ENCODE measurements at places on chromosomes 4 and X.

DNA sequence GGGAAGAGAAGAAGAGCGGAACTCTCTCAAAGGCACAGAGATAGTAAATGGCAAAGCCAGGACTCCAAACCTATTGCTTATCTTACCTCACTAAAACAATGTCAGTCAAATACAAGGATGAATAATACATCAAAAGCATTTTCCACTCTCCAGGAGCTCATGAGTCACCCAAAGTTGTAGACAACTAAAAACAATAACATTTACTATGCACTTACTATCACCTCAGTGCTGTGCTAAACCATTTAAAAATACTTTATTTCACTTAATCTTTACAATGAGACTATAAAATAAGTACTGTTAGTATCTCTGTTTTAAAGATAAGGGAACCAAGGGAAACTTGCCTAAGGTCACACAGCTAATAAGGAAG, 163.2 kb upstream of the SPANXC start:
- DNase-seq = no peak

DNA sequence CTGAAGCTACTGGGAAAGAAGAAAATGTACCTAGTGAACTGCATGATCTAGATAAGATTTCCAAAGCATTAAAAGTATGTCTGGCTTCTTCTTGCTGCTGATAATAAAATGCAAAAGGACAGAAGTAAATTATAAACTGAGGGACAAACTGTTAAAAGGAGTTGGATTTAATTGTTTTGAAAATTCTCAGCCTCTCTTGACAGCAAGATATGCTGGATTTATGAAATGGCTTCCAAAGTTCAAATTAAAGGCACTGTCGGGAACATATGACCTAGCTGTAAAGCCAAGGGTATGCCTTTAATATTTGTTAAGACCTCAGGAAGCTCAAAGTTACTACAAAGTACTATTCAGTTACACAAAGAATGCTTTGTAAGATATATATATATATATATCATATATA, 46.1 kb upstream of the CABS1 start:
- no peak for DNase-seq

GRCh38 chr4:86432559-86433134, 72.8 kb upstream of the MAPK10 start:
- DNase-seq = peak; percentile 34

DNA sequence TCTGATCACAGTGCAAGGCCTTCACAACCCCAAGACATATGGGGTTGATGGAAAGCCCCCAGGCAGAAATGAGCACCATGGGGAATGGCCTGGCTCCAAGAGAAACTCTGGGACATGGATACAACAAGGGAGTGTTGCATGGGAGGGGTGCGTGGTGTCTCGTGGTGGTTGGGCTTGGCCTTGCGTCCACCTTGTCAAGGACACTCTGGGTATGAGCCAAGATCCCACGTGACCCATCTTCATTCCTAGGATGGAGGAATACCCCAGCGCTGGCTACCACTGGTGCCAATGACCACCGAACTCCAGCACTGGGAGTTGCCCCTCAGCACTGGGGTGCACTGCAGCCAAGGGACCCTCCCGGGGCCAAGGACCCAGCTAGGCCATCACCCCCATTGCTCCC, 267.5 kb upstream of the AGTR2 start:
- DNase-seq = no peak

- no peak for DNase-seq
These were observed 4.4 kb upstream of the APBB2 start for GRCh38 chr4:41218703-41219102.

DNA sequence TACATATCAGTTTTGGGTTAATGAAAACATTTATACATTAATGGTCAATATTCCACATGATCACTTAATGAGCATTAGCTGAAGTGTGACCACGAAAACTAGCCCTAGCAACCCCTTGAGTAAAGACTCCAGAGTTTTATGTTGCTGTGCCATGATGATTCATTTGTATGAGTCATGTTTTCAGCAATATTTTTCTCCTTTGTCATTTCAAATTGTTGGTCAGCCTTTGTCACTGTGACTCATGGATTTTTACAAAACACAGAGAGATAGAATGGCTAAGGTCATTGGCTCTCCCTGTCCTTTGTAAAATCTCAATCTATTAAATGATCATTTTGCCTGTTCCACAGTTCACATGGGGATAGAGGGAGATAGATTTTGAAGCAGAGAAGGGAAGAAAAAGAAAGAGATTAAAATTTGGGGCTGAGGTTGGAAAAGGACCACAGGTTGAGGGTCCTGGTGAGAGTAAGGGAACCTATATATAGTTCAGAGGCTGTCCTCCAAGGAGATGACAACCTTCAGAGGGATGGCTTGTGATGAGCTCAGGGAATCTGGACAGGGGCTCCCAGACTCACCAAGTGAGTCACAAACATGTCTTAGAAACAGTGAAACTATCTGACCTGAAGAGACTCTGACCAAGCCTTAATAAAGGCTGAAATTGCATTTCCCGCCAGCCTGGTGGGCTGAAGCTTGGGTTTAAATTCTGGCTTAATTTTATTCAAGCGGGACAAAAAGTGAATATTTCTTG, 25.6 kb downstream of the NR0B1 start:
- DNase-seq = no peak

DNA sequence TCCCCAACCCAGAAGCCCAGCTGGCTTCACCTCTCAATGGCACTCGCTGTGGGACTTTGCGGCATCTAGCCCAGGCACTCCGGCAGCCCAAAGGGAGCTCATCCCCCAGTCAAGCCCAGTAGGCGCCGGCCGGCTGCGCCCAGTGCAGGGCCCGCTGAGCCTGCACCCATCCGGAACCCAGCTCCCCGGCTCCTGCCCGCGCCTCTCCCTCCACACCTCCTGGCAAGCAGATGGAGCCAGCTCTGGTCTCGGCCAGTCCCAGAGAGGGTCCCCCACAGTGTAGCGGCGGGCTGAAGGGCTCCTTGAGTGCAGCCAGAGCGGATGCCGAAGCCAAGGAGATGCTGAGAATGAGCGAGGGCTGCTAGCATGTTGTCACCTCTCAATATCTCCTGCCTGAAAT, 116.8 kb upstream of the UGT8 start:
- DNase-seq = no peak

DNA sequence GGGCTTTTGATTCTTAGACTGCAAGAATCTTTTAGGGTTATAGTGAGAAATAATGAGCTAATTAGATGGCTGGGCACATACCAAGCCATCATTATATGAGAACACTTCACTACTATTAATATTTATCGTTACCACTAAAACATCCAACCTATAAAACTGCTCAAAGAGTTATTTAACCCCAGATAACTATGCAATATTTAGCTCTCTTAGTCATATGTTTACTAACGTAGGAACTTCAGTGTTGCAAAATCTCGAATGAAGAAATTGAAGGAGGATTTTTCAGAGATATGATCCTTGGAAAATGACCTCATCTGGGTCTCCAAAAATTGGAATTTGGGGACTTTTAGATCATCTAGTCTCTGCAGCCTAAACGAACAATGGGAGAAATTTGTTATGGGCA, 265.0 kb upstream of the RPS6KA3 start:
- no peak for DNase-seq

DNA sequence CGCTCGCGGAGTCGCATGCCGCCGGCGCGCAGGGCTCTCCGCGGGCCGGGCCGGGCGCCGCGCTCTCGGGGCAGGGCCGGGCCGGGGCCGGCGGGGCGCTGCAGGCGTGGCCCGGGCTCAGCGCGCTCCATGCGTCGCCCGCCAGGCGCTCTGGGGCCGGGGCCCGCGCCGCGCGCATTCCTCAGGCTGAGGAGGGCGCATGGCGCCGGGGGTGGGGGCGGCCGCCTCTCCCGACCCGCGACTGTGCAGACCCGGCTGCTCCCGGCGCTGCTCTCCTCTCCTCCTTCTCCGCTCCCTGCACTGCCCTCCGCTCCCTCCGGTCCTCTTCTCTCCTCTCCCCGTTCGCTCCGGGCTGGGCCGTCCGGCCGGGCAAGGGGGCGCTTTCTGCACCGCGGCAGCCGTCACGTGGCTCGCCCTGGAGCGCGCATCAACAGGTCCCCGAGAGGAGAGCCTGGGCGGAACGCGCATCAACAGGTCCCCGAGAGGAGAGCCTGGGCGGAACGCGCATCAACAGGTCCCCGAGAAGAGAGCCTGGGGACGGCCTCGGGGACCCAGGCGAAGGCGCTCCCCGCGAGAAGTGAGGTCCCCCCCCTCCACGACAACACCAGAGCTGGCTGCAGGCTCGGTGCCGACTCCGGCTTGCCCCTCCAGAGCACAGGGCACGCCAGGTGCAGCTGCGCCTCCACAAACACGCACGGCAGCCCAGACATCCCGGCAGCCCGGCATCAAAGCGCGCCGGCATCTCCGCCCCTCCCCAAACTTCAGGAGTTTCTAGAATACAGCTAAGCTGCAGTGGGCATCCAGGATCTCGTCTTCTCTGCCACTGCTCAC, 12.9 kb downstream of the PPP2R3B start:
- peak; percentile 88 for DNase-seq

- DNase-seq = no peak
These were observed 14.7 kb upstream of the GSX2 start for GRCh38 chr4:54085284-54085683.

DNA sequence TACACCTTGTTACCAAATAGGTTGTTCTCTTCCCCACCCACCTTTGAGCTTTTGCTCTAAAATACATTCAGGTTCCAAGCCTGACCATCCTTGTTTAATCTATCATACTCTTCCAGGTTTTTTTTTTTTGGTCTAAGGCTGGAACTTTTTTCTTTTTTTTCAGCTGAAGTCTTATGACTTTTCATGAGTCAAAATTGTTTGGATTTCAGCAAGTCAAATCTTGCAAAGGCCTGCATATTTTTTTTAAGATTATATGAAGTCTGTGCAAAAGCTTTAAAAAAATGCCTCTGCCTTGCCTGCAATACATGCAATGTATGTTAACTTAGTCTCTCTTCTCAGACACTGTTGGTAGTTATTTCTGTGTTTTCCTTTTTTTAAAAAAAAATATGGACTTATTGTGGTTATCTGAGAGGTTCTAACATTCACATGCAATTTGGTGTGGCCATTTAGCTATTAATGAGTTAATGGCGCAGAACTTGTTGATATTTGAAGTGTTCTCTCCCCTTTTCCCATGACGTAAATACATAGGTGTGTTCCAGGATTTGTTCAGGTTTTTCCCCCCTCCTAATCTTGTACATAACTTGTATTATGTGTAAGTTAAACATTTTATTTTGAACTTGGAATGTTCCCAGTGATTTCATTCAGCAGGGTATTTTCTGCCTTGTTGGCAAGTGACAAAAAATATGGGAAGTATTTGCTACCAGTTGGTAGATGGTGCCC, 58.7 kb downstream of the CCKAR start:
- DNase-seq = no peak

DNA sequence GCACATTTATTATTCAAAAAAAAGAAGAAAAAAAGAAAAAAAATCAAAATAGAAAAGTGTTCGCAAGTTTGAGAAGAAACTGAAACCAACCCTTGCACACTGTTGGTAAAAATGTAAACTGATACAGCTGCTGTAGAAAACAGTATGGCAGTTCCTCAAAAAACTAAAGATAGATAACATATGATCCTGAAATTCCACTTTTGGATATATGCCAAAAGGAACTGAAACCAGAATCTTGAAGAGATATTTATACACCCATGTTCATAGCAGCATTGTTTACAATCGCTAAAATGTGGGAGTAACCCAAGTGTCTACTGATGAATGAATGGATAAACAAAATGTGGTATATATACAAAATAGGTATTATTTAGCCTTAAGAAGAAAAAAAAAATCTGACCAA, 155.4 kb downstream of the TBCK start:
- DNase-seq = no peak

DNA sequence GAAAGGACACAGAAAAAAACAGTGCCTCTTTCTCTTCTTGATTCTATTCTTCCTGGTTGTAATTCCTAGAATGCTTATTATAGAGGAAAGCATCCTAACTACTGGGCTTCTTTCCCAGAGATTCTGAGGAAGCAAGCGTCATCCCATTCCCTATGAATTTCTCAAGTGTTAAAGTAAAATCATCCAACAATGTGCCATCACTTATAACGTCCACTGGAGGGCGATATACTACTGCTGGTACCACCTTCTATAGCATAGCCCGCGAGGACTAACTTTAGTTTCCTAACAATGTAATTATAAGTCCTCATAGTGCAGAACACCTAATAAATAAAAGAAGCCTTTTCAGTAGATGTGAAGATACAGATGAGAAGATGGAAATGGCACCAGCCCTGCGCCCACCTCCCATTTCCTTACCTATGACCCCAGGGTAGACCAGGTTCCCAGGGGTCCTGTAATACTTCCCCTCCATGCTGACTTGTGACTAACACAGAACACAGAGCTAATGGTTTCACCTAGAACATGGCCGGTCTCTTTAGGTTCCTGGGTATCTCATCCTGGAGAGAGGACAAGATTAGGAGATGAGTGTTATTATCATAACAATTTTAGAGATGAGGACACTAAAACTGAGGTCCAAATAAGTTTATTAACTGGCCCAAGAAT, 4.2 kb downstream of the CENPVL3 start:
- peak; percentile 56 for DNase-seq

- DNase-seq = no peak
These were observed 320.9 kb downstream of the EVC2 start for GRCh38 chr4:5387457-5387856.

GRCh38 chr4:77193511-77194102, 36.6 kb downstream of the CCNG2 start:
- peak; percentile 61 for DNase-seq

- peak; percentile 76 for DNase-seq
These were observed 18.1 kb upstream of the CHRNA9 start for GRCh38 chr4:40316782-40317635.

GRCh38 chr4:61373901-61374440, 173.8 kb downstream of the ADGRL3 start:
- DNase-seq = no peak

DNA sequence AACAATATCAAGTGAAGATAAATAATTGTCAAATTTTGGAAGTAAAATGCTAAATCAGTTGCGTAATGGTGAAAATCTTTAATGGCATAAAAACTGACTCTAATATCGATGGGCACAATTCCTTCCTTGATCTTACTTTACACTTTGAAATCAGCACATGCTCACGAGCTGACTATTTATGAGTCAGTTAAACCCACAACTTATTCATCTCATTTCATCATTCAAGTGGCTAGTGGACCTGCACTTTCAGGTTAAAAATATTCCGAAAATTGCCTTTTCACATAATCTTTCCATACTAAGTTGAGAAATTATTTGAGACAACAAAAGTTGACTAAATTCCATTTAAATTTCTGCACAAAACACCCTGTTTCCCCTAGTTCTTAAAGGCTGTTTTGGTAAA, 582.1 kb upstream of the TENM3 start:
- DNase-seq = no peak

GRCh38 chr4:152666946-152667345, 12.9 kb downstream of the TMEM154 start:
- no peak for DNase-seq

DNA sequence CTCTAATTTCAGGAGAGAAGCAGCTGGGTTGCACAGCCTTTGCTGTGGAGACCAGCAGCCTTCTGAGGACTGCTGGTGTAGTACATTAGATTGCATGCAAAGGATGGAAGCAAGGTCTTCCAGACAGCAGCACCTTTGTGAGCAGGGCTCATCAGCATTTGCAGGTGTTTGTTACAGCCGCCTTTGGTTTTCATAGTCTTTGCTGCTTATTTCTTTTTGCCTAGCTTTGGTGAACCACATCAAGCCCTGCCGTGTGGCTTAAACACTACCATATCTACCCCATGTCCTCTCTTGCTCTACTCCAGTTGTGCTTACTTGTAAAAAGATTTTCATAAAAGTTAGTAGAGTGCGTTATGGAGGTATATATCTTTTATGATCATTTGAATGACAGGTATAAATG, 57.5 kb downstream of the MTM1 start:
- DNase-seq = no peak

Measured in neural progenitor cell (in vitro differentiated cells).